ENCODE measurements at places on chromosomes 1 and 21. TPM values are rescaled to one million over a fixed set of nuclear protein-coding genes. Genes with fewer than 3 reads are reported as not detected.
A peak's percentile ranks its signal among the peaks of the same experiment; 100 is the strongest.

GRCh38 chr1:93338387-93339146 is 7.1 kb upstream of the DR1 start:
- peak overlapping the region; percentile 8 for H3K4me3 ChIP-seq
- peak; percentile 91 for DNase-seq
- no peaks in the 10 kb centered on the region for H3K36me3 ChIP-seq
- peak overlapping the region; percentile 84 for H3K27ac ChIP-seq
- H3K4me1 ChIP-seq = peaks cover 17% of the 10 kb centered on the region
- no peaks in the 10 kb centered on the region for H3K27me3 ChIP-seq

DNA sequence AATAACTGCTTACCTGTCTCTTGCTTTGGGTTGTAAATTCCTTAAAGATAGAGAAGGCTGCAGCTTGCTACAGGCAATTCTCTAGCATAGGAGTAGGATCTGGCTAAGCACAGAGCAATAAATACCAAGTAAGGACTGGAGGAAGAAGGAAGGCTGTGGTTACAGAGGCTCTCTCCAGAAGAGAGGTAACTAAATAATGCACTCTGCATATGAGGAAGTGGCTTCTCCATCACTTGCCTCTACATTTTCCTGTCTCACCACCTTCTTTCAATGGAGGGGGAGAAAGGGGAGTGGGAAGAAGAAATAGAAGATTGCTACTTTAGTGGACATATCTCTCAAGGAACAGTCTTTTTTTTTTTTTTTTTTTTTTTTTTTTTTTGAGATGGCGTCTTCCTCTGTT is 60.9 kb upstream of the LAX1 start:
- H3K27ac ChIP-seq = no peak overlapping the region
- peaks cover 7% of the 10 kb centered on the region for H3K4me1 ChIP-seq
- H3K27me3 ChIP-seq = no peaks in the 10 kb centered on the region
- no peak overlapping the region for H3K4me3 ChIP-seq
- H3K36me3 ChIP-seq = peaks cover 98% of the 10 kb centered on the region
- no peak for DNase-seq

GRCh38 chr1:29706936-29707335 is 470.6 kb downstream of the PTPRU start:
- peak; percentile 96 for DNase-seq
- peaks cover 7% of the 10 kb centered on the region for H3K27me3 ChIP-seq
- H3K27ac ChIP-seq = no peak overlapping the region
- H3K36me3 ChIP-seq = no peaks in the 10 kb centered on the region
- peaks cover 34% of the 10 kb centered on the region for H3K4me1 ChIP-seq
- no peak overlapping the region for H3K4me3 ChIP-seq

GRCh38 chr1:234927312-234927970 is 201.2 kb downstream of the TOMM20 start:
- no peak overlapping the region for H3K4me3 ChIP-seq
- no peak overlapping the region for H3K27ac ChIP-seq
- H3K36me3 ChIP-seq = no peaks in the 10 kb centered on the region

DNA sequence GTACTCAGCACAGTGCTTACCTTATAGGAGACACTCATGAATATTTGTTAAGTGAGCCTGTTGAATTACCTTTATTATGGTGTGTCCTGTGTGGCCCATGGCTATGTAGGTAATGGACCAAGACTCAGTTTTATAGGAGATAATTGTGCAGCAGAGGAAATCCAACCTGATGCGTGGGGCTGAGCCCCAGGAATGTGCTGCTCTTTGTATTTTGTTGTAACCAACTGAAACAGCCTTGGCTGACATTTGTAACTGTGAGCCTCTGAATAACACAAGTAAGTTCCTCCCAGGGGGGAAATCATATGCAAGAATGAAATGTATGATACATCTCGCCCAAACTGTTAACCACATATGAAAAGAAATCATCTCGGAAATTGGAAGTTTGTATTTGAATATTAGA is 364.2 kb upstream of the ZP4 start:
- no peak for DNase-seq
- no peaks in the 10 kb centered on the region for H3K36me3 ChIP-seq
- H3K27ac ChIP-seq = no peak overlapping the region
- H3K27me3 ChIP-seq = no peaks in the 10 kb centered on the region
- H3K4me3 ChIP-seq = no peak overlapping the region

DNA sequence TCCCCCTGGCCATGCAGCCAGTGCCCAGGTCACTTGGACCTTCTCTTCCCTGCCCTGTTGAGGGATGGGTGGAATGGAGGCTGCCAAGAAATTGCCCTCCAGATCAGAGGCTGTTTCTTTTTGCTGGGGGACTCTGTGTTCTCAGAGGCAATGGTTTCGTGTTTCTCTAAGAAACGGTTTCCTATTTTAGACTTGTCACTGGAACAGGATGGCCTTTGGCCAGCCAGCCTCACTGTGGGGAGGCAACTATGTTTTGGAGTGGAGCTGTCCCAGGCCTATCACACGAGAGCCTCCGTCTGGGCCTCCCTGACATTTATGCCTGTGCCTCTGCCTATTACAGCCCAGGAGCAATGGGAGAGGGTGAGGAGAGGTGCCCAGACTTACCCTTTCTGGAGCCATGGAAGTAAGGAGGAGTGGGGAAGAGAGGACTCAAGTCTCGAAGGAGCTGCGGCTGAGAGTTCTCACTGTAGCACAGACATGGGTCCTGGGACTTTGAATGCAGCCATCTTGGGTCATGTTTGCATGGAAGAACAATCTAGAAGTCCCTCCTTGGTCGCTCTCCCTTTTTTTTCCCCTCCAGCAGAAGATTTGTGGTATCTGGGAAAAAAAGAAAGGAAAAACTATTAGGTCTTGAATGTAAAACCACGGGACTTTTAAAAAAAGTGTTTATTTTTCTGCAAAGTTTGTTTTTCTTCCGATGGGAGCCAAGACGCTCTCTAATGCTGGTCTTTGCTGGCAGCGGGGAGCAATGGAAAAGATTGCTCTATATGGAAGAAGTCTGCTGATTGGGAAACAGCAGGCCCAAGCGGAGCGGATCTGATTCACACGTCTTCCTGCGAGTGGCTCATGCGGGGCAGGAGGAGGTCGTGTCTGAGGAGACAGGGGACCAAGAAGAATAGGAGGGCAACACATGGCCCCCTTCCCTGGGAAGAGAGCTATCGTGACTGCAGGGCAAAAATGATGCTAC is 219.2 kb downstream of the FOXD2 start:
- no peak overlapping the region for H3K4me3 ChIP-seq
- peak; percentile 80 for DNase-seq
- peaks cover 3% of the 10 kb centered on the region for H3K4me1 ChIP-seq
- no peaks in the 10 kb centered on the region for H3K27me3 ChIP-seq
- no peak overlapping the region for H3K27ac ChIP-seq
- no peaks in the 10 kb centered on the region for H3K36me3 ChIP-seq

Gene RGS4
- total RNA-seq = 130 TPM

Data from osteoblast (primary cell).